ENCODE measurements at places on chromosomes 1 and 21.
A peak's percentile ranks its signal among the peaks of the same experiment; 100 is the strongest.

GRCh38 chr1:60108196-60108595, 34.6 kb upstream of the C1orf87 start:
- no peak overlapping the region for H3K27ac ChIP-seq
- H3K4me3 ChIP-seq = no peak overlapping the region
- H3K27me3 ChIP-seq = no peaks in the 10 kb centered on the region
- no peak for DNase-seq
- no peaks in the 10 kb centered on the region for H3K4me1 ChIP-seq
- no peaks in the 10 kb centered on the region for H3K36me3 ChIP-seq

DNA sequence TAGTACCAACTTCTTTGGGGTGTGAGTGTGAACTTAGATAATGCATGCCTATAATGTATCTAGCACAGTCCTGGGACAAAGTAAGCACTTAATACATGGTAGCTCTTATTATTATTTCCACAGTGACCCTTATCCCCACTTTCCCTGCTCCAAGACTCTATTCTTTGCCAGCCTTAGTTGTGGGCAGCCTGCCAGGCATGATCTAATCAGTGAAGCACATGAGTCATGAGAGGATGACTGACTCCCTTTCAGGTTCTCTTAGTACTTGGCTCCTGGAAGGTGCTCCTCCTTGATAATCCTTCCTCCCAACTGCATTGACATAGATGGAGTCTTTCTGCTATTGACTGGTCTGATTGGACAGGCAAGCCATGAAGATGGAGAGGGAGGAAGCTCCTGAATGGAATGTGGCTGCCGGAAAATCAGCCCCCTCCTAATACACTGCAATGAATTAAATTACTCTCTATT, 17.4 kb upstream of the GNG12 start:
- H3K4me3 ChIP-seq = no peak overlapping the region
- no peaks in the 10 kb centered on the region for H3K27me3 ChIP-seq
- no peak overlapping the region for H3K27ac ChIP-seq
- H3K4me1 ChIP-seq = peaks cover 10% of the 10 kb centered on the region

DNA sequence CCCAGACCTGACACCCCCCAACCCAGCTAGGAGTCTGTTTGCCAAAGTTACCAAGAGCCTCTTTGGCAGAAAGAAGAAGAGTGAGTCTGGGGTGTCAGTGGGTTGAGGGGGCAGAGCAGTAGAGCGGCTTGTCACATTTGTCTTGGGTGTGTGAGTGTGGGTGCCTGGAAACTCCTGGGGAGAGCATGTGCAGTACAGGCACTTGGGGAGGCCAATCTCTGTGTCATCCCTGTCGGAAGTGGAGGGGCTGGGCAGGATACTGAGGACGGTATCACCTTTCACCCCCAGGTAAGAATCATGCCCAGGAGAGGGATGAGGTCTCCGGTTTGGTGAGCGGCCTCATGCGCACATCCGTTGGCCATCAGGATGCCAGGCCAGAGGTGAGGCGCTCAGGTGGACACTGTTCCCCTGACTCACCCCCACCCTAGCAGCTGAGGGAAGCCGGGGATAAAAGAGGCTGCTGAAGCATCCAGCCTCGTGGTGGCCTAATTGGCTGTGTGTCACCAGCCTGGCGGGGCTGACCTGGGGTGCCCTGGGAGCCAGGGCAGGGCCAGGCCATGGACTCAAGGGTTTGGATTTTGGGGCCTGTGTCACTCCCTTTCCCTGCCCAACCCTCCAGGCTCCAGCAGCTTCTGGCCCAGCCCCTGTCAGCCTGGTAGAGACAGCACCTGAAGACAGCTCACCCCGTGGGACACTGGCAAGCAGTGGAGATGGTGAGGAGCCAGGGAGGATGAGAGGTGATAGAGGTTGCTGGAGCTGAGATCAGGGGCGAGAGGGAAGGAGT, 3.3 kb downstream of the PLK3 start:
- H3K36me3 ChIP-seq = peaks cover 21% of the 10 kb centered on the region
- H3K4me3 ChIP-seq = peak overlapping the region; percentile 94
- peak; percentile 33 for DNase-seq

DNA sequence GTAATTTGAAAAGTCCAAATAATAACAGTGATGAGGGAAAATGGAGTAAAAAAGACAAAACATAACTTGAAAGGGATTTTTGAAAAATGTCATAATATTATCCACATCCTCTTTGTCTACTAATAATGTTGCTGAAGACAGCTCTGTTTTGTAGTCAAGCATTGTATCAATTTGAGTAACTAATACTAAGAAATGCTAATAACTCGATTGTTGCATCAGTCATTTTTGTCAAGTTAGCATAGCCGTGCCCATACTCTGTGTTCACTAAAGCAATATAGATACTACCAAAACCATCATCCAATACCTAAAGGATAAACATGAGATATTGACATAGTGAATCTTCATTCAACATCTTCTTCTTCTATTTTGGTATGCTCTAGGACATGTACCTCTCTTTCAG, 17.3 kb downstream of the PDC start:
- H3K27ac ChIP-seq = no peak overlapping the region
- H3K4me1 ChIP-seq = no peaks in the 10 kb centered on the region
- H3K27me3 ChIP-seq = no peaks in the 10 kb centered on the region
- no peak overlapping the region for H3K4me3 ChIP-seq

DNA sequence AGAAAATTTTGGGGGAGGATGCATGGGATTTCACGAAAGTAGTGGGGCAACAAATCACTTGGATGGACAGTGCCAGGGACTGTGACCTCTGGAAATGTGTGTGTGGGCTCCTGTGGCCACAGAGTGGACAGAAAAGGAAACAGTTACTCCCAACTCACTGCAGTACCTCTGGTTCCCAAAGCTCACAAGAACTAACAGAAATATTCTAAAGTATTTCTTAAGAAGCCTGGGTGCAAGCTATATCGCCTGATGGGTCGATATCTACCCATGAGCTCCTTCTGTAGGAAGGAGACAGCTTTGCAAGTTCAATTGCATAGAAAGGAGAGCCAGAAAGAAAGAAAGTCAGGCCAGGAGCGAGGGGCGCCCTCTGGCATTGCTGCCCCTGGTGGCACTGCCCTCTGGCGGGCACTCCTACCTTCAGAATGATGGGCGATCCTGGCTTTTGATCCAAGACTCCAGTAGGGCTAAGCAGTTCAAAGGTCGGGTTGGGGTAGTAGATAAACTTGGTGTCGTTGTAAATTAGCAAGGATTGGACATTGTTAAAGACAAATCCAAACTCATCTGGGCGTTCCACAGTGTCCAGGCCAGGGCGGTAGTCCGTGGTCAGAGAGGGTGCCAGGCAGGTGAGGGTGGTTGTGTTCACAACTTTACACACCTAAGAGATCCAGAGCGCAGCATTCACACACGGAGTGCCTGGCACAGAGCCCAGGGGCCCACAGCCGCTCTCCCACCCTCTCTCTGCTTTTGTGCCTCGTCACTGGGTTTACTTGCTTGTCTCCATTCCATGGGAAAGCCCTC, 134.7 kb upstream of the CD34 start:
- H3K4me1 ChIP-seq = no peaks in the 10 kb centered on the region
- no peaks in the 10 kb centered on the region for H3K27me3 ChIP-seq
- H3K4me3 ChIP-seq = no peak overlapping the region
- no peak overlapping the region for H3K27ac ChIP-seq
- DNase-seq = no peak

- H3K4me1 ChIP-seq = no peaks in the 10 kb centered on the region
- no peaks in the 10 kb centered on the region for H3K27me3 ChIP-seq
- H3K4me3 ChIP-seq = no peak overlapping the region
- H3K27ac ChIP-seq = no peak overlapping the region
- no peak for DNase-seq
Observed at GRCh38 chr1:109626682-109627408, 7.2 kb downstream of the AMPD2 start.

GRCh38 chr1:158391099-158391498, 8.2 kb downstream of the OR10T2 start:
- H3K27ac ChIP-seq = no peak overlapping the region
- no peaks in the 10 kb centered on the region for H3K4me1 ChIP-seq
- no peak for DNase-seq
- no peaks in the 10 kb centered on the region for H3K27me3 ChIP-seq
- no peaks in the 10 kb centered on the region for H3K36me3 ChIP-seq

- no peaks in the 10 kb centered on the region for H3K4me1 ChIP-seq
- H3K27ac ChIP-seq = no peak overlapping the region
- H3K27me3 ChIP-seq = no peaks in the 10 kb centered on the region
- H3K36me3 ChIP-seq = no peaks in the 10 kb centered on the region
- H3K4me3 ChIP-seq = no peak overlapping the region
Observed at GRCh38 chr1:201930803-201931202, 15.5 kb downstream of the LMOD1 start.

GRCh38 chr1:162187687-162188276, 118.3 kb downstream of the NOS1AP start:
- no peak for DNase-seq
- no peak overlapping the region for H3K27ac ChIP-seq
- no peaks in the 10 kb centered on the region for H3K36me3 ChIP-seq
- H3K4me1 ChIP-seq = no peaks in the 10 kb centered on the region
- H3K4me3 ChIP-seq = no peak overlapping the region

GRCh38 chr1:46581681-46582455, 22.2 kb downstream of the MKNK1 start:
- no peaks in the 10 kb centered on the region for H3K4me1 ChIP-seq
- DNase-seq = no peak
- H3K27ac ChIP-seq = no peak overlapping the region
- H3K27me3 ChIP-seq = no peaks in the 10 kb centered on the region

Measured in heart left ventricle (tissue), 16 donors.